ENCODE measurements at places on chromosomes 2 and 18.

DNA sequence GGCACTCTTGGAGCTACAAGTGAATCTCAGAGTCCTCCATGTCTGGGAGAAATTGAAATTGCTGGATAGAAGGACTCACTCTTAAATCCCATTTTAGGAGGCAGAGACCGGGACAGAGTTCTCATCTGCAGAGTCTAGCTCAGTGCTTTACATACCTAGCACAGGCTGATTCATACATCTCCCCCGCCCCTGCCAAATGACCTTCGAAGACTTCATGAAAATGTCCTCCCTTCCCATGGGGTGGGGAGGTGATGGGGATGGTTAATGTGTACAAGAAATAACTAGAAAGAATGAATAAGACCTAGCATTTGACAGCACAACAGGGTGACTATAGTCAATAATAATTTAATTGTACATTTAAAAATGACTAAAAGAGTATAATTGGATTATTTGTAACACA is 8.2 kb upstream of the SERPINB5 start:
- DNase-seq, result no peak

DNA sequence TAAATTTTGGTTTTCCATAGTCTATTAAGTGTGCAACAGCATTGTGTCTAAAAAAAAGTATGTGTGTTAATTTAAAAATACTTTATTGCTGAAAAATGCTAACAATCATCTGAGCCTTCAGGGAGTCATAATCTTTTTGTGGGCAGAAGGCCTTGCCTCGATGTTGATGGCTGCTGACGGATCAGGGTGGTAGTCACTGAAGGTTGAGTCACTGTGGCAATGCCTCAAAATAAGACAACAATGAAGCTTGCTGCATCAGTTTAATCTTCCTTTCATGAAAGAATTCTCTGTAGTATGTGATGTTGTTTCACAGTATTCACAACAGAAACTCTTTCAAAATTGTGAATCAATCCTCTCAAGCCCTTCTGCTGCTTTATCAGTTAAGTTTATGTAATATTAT is 31.3 kb downstream of the HDHD2 start:
- DNase-seq, result no peak

DNA sequence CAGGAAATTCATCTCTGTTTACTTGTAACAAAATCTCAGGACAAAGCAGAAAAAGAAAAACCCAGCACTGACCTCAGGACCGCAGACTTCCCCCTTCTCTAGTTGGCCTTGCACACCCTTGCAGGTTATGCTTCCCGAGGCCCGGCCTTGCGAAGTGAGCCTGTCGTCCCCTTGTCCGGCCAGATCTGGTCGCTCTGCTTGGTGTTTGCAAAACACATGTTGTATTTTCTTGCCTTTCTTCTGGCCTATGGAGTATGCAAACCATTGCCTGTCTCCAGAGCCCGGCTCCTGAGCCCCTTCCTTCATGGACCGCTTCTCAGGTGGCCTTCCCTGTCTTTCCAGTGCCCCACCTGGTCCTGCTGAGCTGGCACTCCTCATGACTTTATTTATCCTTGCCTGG is 4.8 kb downstream of the IMPA2 start:
- no peak for DNase-seq

GRCh38 chr18:62106271-62106670 is 80.6 kb downstream of the PIGN start:
- no peak for DNase-seq

DNA sequence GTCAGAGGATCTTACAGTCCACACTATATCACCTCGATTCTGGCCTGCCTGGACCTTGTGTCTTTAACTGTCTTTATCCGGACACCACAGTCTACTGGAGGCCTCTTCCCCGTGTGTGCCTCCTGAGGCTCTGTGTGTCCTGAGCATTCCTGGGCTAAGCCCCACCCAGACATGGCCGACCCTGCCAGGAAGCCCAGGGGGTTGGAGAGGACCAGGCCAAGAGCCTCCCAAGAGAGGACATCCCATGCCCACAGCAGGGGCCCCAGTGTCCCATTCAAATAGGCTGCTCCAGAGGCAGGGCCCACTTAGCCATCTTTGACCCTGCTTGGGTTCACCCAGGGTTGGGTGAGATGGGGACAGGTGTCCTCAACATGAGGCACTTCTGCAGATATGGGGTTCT is 84.7 kb upstream of the OTOS start:
- peak; percentile 49 for DNase-seq

DNA sequence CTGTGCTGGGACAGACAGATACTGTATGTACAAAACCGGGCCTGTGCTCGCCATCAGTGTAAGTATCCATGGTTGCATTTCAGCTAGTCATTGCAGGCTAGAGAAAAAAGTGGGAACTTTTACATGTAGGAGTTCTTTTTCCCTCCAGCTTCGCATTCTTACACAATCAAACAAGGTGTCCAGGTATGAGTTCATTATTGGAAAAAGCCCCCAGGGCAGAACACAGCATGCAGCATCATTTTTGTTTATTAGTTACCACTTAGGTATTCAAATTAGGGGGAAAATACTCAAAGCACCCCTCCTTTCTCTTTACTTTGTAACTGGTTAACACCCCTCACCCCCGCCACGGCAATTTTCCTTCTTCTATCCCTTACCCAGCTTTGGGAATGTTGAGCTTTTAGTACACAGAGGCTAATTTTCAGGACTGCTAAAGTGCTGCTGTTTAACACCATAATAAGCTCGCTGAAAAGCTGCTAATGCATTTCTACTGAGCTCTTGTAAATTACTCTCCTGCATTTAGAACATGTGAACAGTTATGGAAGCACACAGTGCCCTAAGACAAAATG is 13.6 kb downstream of the UPP2 start:
- no peak for DNase-seq

DNA sequence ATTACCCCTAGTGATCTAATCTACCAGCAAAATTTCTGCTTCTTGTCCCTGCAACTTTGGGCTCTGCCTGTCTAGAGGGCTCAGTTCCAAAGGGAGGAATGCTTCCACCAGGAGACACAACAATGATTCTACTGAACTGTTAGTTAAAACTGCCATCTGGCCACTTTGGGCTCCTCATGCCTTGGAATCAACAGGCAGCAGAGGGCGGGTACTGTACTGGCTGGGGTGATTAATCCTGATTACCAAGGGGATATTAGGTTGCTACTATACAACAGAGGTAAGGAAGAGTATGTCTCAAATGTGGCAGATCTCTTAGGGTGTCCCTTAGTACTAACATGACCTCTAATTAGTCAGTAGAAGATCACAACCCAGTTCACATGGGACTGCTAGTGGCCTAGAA is 21.4 kb downstream of the HADHA start:
- no peak for DNase-seq

DNA sequence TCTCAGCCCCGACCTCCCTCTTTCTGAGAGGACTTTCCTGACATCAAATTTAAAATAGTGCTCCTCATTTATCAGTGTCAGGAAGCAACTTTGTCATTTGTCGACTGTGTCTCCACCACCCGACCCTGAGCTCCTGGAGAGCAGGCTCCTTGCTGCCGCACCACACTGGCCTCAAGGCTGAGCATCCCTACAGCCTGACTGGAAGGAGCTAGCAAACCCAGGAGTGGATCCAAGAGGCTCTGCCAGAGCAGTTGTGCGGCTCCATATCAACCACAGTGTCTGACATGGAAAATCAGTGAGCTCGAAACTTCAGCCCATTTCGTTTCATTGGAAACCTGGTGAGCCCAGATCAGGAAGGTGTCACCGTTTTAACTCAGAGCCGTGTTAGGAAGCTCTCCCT is 125.2 kb downstream of the PTGR3 start:
- DNase-seq, result peak; percentile 48

DNA sequence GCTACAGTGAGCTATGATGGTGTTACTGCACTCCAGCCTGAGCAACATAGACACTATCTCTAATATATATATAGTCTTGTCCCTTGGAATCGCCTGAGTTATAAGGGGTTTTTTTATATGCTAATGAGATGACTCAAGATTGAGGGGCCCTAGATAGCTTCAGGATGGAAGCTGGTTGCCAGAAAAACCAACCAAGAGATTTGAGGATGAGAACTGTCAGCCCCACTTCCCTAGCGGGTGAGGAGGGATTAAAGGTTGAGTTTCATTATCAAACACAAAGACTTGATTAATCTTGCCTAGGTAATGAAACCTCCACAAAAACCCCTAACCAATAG is 12.6 kb upstream of the GALM start:
- DNase-seq, result no peak

DNA sequence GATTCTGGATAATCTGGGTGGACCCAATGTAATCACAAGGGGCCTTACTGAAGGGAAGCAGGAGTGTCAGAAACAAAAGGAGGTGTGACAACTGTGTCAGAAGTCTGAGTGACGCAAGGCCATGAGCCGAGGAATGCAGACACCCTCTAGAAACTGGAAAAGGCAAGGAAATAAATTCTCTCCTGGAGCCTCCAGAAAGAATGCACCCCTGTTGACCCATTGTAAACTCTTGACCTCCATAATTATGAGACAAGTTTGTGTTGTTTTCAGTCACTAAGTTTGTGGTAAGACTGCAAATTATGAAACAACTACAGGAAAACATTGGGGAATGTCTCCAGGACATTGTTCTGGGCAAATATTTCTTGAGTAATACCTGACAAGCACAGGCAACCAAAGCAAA is 47.3 kb upstream of the B3GNT7 start:
- DNase-seq, result no peak

DNA sequence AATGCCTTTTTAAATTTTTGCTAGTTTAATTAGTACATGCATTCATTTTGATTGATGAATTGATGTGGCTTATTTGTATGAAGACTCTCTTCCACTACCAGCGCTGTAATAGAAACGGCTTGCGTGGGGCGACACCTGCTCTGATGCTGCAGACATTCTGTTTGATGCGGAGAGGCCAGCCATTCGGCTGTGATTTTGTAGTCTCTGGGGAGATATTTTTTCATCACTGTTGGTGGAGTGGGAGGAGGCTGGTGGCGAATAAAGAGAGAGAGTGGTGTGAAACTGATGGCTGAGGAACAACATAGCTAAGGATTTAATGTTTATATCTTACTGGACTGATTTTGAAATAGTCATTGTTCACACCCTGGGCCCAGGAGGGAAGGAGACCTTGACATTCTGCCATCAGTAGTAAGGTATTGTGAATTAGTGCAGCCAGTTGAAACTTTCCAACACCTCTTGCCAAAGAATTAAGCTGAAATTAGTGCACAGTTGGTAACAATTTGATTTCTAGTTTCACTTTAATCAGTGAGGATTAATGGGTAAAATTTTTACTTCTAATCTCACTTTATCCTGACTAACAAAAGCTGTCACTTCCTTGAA is 224.1 kb downstream of the MTX2 start:
- no peak for DNase-seq

DNA sequence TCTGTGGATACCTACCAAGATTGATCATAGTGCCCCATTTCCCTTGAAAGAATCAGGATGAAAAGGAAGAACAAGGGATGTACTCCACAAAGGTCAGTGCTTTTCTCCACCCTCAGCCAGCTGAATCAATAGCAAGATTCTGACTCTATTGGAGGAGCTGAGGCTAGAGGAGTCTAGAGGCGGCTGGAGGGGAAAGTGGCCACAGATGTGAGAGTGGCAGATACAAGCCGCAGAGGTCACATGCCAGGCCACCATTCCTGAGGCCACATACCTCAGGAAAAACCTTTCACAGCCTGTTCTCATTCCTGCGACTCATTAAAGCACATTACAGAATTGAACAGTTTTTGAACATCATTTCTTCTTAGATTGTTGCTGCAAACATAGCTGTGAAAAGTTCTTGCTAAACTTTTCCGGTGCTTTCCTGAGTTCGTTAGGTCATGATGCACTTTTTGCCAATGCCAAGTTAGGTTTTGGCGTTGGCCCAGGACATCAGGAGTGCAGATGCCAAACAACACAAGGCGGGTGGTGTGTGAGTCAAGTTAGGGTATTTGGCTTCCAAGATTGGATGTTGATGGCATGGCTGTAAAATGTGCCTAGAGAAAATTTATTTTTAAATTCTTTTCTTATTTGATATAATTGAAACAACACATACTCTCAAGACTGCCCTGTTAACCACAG is 160.7 kb upstream of the SP5 start:
- no peak for DNase-seq

DNA sequence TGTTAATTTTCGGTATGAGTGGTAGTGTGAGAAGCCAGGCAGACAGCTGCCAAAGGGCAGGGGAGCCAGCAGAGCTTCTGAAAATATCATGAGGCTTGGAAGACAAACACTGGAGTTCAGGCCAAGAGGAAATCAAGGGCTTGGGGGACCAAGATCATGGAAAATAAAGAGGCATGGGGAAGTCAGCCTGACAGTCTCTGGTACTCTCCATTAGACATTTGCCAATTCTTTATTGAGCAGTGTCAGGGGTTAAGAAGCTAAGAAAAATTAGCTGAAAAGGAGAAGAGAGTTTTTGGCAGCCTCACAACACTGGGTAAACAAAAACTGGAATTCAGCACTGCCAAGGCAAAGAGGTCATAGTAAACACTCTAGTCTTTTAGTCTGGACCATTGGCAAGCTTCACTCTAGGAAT is 612.7 kb downstream of the EPHA4 start:
- no peak for DNase-seq

- no peak for DNase-seq
Measured at GRCh38 chr2:85867556-85868292, 21.1 kb downstream of the ST3GAL5 start.

- no peak for DNase-seq
Measured at GRCh38 chr2:26088038-26088643, 54.3 kb downstream of the RAB10 start.

DNA sequence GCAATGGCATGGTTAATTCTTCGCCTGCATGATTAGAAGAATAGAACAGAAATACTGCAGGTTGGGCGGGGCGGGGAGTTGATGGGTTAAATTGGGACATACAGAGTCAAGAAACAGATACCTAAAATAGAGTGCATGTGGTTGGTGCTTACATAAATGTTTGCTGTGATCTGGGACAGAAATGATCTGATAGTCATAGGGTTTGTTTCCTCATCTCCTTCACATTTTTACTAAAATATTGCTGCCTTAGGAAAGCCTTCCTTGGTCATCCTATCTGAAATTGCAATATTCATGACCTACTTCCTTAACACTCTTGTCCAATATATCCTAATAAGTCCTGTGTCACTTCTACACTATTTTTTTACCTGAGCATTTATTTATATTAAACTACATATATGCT is 163.9 kb downstream of the TMEFF2 start:
- DNase-seq, result no peak

- no peak for DNase-seq
Measured at GRCh38 chr2:188984680-188985079, 10.5 kb downstream of the COL3A1 start.

GRCh38 chr2:100218552-100218951 is 76.2 kb upstream of the AFF3 start:
- no peak for DNase-seq

DNA sequence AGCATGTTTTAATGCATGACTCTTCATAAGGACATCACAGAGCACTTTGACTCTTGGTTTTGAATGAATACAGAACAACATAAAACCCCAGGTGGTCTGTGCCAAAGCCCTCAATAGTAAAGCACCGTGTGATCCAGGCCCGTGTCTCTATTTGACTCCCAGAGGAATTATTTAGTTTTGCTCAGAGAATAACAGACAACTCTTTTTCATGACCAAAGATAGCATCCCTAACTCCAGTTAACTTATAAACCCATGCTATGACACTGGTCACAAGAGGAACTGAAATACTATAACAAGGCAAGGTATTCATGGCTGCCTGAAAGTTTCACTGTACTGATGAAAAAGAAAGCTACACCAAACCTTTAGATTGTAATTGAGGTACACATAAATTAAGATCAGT is 128.4 kb downstream of the IKZF2 start:
- DNase-seq, result no peak

Data from osteocyte (in vitro differentiated cells).